ENCODE measurements at places on chromosomes 12 and 14.

GRCh38 chr12:115174920-115175319 lies 490.9 kb upstream of the TBX3 start:
- no peak for DNase-seq

GRCh38 chr12:65845751-65846537 lies 21.7 kb downstream of the HMGA2 start:
- no peak for DNase-seq

GRCh38 chr14:20455355-20456300 lies 602 bp downstream of the APEX1 start:
- peak; percentile 55 for DNase-seq

- DNase-seq = no peak
Measured at GRCh38 chr14:89988787-89989186, 33.1 kb downstream of the TDP1 start.

DNA sequence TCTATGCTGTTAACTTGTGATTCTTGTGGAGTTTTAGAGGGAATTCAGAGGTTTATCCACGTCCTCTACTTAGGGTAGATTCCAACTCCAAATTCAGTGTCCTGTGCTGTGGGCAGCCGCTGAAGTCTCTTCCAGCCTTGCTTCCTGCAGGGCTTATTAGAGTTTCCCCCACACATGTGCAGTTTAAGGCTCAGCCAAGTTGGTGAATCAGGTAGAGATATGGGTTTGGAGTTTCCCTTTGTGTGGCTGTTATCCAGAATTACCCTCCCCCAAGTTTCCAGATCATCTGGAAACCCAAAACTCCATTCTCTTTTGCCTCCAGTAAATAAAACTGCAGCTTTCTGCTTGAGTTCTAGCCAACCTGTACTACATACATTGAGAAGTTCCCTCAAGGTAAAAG lies 853.7 kb downstream of the GALC start:
- no peak for DNase-seq

GRCh38 chr12:103877934-103878510 lies 37.0 kb upstream of the NT5DC3 start:
- peak; percentile 22 for DNase-seq

GRCh38 chr12:88893801-88894200 lies 313.5 kb upstream of the KITLG start:
- no peak for DNase-seq

DNA sequence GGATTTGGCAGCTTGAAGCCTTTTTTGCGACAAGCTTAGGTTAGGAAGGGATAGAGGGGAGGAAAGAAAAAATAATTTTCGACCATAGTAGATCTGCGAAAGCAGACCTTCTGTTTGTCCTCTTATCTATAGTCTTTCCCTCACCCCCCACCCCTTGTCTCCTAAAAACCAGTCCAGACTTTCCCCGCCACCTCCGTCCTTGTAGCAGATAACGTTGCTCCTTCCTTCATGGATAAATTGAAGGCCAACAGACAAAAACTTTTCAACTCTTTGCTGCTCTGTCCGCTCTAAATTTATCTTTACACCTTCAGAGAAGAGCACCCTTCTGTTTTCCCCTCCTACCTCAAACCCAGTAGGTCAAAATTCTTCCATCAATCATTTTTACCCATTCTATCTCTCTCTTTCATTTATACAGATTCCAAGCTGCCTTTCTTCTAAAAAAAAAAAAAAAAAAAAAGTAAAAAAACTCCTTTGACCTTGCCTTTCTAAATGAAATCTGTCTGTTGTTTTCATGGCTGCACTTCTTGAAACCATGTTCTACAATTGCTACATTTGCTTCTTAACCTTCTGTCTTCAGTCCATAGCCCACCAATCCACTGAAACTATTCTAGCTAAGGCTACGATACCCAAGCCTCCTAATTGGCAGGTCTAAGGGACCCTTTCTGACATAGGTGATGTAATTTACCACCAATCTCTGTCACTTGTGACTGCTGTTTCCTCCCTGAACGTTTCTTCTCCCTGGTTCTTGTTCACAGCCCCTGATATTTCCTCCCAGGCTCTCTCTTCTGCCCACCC lies 11.1 kb upstream of the NEMF start:
- DNase-seq = no peak

GRCh38 chr14:48250575-48250974 lies 575.2 kb upstream of the MDGA2 start:
- DNase-seq = no peak

GRCh38 chr14:23864259-23864658 lies 89.3 kb upstream of the DHRS4 start:
- DNase-seq = no peak

- DNase-seq = peak; percentile 80
Measured at GRCh38 chr14:81400202-81400678, at the start of gene STON2. TSS of gene STON2 (minus strand) at chr14:81400324. CDS start at chr14:81398382, 1,942 bp downstream.

- no peak for DNase-seq
Measured at GRCh38 chr14:46290706-46291105, 360.9 kb downstream of the RPL10L start.

DNA sequence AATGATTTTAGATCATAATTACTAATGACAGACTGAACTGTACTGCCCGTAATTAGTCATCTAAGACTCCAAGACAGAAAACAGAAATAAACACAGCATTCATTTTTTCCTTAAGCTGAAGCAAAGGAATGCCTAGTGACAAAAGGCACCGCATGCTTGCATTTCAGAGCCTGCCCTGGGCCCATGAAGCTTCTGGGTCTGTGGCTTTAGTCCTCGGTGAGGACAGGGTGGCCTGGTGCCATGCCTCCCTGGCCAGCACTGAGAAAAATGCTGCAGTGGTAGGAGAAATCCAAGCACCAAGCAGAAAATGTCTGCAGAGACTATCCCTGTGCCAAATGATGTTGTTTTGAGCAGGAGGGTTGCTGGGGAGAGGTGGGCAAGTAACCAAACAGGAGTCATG lies 171.6 kb downstream of the CALM1 start:
- no peak for DNase-seq

DNA sequence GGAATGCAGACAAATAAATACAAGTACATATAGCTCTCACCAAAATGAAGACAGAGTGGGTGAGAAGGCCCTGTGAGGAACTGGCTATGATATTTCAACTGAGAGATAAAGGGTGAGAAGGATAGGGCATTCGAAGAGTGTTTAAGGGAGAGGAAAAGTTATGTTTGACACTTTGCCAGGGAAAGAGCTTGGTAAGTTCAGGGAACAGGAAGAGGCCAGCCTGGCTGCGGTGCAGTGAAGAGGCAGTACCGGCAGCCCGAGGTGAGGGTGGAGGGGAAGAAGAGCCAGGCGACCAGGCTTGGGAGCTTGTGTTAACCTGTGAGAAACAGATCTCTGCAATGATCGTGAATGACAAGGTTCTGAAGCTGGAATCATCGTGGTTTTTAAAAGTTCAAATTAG lies 84.7 kb upstream of the RFX4 start:
- DNase-seq = no peak

DNA sequence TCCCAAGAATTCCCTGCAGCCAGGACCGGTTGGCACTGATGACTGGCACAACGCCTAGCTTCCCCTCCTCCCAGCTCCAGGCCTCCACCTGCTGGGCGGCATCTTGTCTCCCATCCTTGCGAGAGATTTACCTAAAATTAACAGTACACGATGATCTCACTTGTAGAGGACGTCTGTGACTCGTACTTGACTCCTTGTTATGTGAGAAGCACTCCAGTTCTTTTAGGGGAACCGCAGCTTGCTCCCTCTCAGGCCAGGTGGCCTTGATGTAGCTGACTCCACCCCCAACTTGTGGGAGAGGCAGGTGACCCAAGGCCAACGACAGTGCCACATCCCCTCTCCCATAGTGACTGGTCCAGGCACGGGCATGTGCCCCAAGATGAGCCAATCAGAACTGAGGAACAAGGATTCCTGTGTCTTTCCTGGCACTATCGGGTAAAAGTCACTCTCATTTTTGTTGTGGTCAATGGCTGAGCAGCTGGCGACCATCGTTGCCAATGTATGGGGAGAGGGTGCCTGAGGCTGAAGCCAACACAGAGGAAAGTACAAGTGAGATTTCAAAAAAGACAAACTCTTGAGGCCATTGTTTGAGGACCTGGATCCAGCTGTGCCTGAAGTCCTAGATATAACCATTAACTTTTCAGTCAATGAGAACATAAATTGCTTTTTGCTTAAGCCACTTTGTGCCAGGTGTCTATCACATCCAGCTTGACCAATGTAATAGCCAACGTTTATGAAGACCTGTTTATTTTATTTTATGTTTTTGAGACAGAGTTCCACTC lies 208.7 kb downstream of the RBM19 start:
- DNase-seq = no peak

DNA sequence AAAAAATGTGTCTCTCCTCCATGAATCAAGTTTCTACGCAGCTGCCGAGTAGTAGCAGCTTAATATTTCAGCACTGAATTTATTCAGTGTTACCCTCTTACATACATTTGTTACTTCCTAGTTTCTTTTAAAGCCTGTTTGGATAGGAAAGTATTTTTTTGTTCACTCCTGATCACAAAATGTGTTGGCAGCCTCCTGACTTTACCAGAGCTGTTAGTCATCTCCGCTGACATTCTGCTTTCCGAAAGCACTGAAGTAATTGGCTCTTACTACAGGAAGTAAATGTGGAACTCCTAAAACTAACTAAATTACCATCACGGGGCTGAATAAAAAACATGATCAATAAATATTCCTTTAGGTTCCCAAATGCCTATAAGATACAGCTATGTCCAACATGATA lies 225.5 kb downstream of the EPS8 start:
- DNase-seq = peak; percentile 12

- DNase-seq = no peak
Measured at GRCh38 chr12:125280482-125281377, 215.5 kb downstream of the AACS start.

- no peak for DNase-seq
Measured at GRCh38 chr12:1011091-1011490, 20.1 kb downstream of the ERC1 start.

DNA sequence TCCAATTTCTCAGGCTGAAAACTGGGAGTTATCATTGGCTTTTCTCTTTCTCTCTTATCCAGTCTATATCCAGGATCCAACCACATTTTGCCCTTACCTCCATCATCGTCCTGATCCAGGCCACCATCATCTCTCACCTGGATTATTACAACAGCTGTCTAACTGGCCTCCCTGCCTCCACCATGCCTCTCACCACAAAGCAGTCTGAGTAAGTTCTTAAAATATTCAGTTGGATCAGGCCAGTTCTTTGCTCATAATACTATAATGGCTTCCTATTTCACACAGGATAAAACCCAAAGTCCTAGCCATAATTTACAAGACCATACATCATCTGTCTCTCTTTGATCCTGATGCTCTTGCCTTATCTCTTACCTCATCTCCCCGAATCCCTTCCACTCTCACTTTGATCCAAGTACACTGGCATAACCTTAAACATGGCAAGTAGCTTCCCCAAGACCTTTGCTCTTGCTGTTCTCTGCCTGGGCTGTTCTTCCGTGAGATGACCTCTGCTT lies 133.4 kb upstream of the RAP1B start:
- no peak for DNase-seq

DNA sequence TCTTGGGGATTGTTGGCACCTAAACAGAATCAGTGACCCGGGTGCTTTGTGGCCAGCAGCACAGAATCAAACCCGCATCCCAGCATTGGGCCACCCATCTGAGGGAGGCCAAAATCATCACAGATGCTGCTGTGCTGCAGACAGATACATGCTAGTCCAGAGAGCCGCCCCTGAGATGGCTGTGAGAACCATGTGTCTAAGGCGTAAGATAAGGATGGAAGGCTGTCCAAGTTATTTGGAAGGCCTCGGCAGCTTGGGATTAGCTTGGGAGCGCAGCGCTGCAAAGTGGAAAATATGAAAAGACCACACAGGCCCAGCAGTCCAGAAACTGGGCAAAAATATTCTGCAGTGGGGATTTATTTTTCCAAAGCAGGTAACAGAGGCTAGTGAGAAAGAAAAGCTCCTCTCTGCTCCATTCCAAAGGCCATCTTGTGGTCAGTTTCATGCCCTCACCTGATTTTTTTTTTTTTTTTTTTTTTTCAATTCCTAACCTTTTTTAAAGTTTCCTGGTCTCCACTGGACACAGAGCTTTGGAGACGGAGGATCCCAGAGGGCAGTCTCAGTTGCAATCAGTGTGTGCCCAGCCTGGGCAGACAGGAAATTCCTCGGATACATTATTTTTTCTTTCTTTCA lies 178.9 kb upstream of the BCL2L14 start:
- DNase-seq = no peak

DNA sequence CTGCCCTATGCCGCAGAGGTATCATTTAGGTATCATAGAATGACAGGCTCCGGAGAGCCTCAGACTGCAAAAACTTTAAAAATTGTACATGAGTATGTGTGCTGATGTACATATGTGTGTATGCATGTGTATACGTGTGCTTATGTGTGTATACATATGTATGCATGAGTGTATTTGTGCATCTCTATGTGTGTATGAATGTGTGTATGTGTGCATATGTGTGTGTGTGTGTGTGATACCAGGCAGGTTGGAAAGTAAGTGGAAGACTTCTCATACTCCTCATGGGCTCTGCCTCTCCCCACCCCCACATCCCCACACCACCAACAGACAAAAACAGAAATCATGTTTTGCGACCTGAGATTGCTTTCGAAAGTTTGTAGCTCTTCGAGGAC lies 621 bp upstream of the TMEM117 start:
- DNase-seq = no peak

- DNase-seq = no peak
Measured at GRCh38 chr12:132267873-132268272, 61.5 kb downstream of the GALNT9 start.

DNA sequence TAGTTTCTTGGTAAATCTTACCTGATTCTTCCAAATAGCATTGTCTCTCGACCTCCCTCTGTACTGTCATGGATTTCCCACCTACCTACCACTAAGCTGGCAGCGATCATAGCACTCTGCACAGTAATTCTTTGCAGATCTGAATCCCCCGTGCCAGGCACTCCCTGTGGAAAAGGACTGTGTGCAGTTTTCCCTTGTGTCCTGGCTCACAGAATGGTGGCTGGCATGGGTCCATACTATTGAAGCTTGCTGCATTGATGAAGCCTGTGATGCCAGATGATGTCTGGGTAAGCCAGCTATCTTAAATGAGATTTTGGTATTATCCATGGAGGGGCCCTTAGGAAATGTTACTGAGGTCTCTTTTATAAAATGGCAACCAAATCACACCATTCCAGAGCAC lies 135.7 kb downstream of the RPAP3 start:
- no peak for DNase-seq

GRCh38 chr14:104424406-104425072 lies 155.0 kb upstream of the C14orf180 start:
- DNase-seq = no peak

DNA sequence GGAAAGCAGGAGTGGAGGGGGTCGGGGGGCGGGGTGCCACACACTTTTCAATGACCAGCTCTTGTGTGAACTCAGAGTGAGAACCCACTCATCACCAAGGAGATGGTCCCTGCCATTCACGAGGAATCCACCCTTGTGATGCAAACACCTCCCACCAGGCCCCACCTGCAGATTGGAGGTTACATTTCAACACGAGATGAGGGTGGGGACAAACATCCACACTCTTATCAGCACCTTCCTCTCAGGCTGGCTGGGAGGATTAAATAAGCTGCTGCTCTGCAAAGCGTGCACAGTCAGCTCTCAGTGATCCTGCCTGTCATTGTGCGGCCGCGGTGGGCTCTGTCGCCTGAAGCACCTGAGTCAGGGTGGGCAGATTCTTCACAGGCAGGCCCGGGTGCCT lies 39.7 kb downstream of the AACS start:
- DNase-seq = no peak

- no peak for DNase-seq
Measured at GRCh38 chr12:123441523-123442164, 5.2 kb upstream of the RILPL2 start.

All from epithelial cell of prostate (primary cell).